Right atrium auricular region (tissue), 2 donors: ENCODE measurements at places on chromosomes 12 and 14. TPM values are rescaled to one million over a fixed set of nuclear protein-coding genes. Genes with fewer than 3 reads are reported as not detected.
A peak's percentile ranks its signal among the peaks of the same experiment; 100 is the strongest.

Gene SLC38A6
- 6.9 TPM for total RNA-seq

Gene DEPDC4
- 0.44 TPM for total RNA-seq

Gene FGF23
- 0.08 TPM for total RNA-seq

Gene CIROP
- total RNA-seq, result not detected

Gene SLCO1A2
- total RNA-seq, result not detected

Gene PAH
- not detected for total RNA-seq

Gene TMTC2
- 3.2 TPM for total RNA-seq

Gene SYNDIG1L
- total RNA-seq, result 0.12 TPM

Gene SLC25A47
- total RNA-seq, result not detected

Gene GLT8D2
- total RNA-seq, result 9.9 TPM

Gene AHNAK2
- total RNA-seq, result 11.8 TPM

Gene GPR135
- total RNA-seq, result 4.1 TPM

Gene RERGL
- total RNA-seq, result 1.4 TPM

Gene DDN
- 0.67 TPM for total RNA-seq

Gene IL26
- not detected for total RNA-seq

DNA sequence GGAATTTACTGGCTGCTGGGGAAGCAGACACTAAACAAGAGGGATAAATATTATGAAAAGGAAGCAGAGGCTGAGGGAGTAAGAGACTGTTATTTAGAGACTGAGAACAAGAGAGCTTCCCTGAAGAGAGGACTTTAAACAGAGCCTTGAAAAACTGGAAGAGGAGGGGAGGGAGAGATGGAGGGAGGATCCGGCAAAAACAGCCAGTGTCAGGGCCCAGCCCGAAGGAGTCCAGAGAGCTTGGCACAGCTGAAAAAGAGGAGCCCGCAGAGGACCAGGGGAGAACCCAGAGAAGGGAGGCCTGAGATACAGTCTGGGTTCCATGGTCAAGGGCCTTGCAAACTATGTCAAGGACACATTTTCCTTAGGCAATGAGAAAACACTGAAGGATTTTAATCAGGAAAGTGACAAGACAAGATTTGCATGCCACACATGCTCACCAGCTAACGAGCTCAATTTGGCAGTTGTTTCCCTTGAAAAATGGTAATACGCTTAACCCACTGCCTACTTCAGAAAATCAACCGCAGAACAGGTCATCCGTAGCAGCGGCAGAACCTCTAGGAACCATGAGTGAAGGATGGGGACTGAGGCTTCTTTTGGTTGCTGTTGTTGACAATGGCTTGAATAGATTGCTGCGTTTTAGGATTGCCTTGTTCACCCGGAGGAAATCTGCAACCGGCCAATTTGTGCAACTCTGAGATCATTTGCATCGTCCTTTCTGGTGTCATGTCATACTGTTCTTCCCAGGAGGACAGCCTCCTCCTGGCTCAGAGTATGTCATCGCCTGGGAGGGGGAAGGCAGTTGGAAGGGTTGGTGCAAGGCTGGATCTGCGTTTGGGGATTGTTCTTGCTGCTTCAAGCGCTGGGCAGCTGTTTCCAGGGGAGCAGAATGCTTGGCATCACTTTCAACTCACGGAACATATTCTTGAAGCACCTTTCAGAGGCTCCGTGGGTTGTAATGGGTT, 108.2 kb downstream of the PRMT8 start:
- DNase-seq, result no peak

GRCh38 chr12:56256326-56256960, 1.7 kb downstream of the ANKRD52 start:
- DNase-seq, result no peak

GRCh38 chr14:61253064-61253738, 27.9 kb downstream of the TMEM30B start:
- DNase-seq, result no peak

DNA sequence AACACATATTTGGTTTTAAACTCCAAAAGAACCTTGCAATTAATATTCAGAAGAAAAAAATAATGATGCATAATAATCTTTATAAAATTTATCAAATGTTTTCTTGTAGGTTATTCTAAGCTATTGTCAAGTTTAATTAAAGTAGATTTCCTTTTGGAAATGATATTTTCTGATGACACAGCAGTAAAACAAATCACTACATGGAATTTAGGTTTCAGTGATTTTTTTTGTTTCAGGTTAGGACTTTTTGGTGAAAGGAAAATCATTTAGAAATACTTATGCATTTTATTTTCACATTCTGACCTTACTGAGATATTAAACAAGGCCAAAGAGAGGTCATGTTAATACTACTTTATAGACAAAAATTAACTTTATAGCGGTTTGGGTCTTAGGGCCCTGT, 1067.2 kb downstream of the TMTC2 start:
- DNase-seq, result no peak

GRCh38 chr14:22319526-22320361, 269.3 kb downstream of the DAD1 start:
- peak; percentile 63 for DNase-seq

DNA sequence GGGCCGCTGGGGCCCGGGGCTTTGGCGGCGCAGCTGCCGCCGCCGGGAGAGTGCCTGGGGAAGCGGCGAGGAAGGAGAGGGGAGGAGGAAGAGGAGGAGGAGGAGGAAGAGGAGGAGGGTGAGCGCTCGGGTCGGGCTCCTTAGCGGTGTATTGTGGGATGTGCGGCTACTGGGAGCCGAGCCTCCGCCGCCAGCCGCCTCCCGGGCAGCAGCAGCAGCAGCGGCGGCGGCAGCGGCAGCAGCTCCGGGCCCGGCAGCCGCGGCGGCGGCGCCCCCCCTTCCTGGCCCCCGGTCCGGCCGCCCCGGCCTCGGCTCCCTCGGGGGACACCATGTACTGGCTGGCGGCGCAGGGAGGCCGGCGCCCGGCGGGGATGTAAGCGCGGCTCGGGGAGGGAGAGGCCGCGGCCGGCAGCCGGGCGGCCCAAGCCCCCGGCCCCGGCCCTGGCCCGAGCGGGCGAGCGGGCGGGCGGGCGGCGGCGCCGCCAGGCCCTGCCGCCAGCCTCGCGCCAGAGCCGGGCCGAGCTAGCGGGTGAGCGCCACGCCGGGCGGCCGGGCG, at the start of gene SETD1B:
TSS of gene SETD1B (plus strand) at position 149 of the 556 bp plus-strand sequence. CDS start 729 bp downstream, outside the sequence.
- DNase-seq, result no peak

GRCh38 chr14:80313806-80314205, 102.5 kb upstream of the DIO2 start:
- DNase-seq, result no peak

- DNase-seq, result no peak
Measured at GRCh38 chr12:78494911-78495310, 369.7 kb upstream of the SYT1 start.

GRCh38 chr12:13436182-13436581, 239.7 kb downstream of the EMP1 start:
- DNase-seq, result no peak

GRCh38 chr14:105486163-105486973, at the start of gene CRIP1:
Gene CRIP1 (plus strand): TSS chr14:105486886. CDS start chr14:105487260, 374 bp downstream.
- DNase-seq, result no peak

DNA sequence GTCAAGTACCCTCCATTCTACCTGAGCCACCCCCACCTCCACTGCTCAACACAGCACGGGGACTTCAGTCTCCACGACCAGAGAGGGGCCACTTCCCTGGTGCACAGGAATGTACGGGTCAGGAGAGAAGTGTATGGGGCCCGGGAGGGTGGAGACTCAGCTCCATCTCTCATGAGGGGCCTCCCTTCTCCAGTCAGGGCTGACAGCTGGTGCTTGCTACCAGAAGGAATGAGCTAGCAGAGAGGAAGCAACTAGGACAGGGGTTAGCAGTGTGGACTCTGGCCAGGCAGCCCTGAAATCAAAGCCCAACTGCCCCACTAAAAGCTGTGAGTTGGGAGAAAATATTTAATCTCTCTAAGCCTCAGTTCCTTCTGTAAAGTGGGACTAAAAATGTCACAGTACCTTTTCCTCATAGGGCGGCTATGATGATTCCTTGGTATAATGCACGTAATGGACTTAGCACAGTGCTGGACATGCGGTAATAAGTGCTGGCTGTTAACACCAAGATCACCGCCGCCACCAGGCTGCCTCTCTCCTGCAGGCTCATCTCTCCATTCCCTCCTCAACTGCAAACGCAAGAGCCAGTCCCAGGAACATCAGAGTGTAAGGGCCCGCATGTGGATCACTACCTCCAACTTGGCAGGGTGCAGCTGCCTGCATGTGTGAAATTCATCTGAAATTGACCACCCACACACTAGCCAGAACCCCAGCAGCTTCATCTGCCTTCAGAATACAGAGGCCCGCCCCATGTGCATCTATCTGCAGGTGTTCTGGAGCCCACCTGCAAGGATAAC, 14.6 kb downstream of the ACTN1 start:
- no peak for DNase-seq

DNA sequence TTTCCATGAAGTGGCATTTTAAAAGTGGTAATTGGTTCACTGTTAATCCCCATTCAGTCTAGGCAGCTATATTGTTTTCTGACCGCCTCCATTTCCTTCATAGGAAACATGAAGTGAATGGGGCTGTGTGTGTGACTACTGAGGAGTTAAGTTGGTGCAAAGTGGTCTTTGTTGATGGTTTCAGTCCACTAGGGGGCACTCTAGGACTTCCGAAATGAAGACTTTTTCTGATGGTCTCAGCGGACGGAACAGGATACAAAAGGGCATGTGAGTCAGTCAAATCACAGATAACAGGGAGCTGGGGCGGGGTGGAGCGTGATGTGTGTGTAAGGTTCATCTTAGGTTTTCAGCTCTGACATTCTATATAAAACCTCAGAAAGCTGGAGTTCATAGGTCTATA, 240.1 kb upstream of the OR4E1 start:
- DNase-seq, result peak; percentile 64

- DNase-seq, result no peak
Measured at GRCh38 chr14:102321456-102322422, 2.2 kb downstream of the ZNF839 start.

- no peak for DNase-seq
Measured at GRCh38 chr12:116188581-116188980, 88.9 kb downstream of the MED13L start.
